ENCODE measurements at places on chromosomes 3 and 15. TPM values are rescaled to one million over a fixed set of nuclear protein-coding genes. Genes with fewer than 3 reads are reported as not detected.

Gene LINGO1
- total RNA-seq: 1.7 TPM

Gene IL5RA
- total RNA-seq: 0.99 TPM

Gene PLA1A
- 0.86 TPM for total RNA-seq

Gene ACAN
- total RNA-seq: 1.00 TPM

Gene CA12
- total RNA-seq: 3.6 TPM

Gene TMEM266
- total RNA-seq: not detected

Gene SPATA16
- total RNA-seq: not detected

Gene RASGRP1
- 0.72 TPM for total RNA-seq

Gene TMC3
- total RNA-seq: not detected

Gene GMNC
- total RNA-seq: 1.6 TPM

Gene EEF1AKMT4
- 2.0 TPM for total RNA-seq

Gene C2CD4B
- 4.4 TPM for total RNA-seq

Gene FBXO40
- total RNA-seq: 0.22 TPM

Gene AADACL2
- total RNA-seq: 2.8 TPM

Gene ITIH1
- 0.53 TPM for total RNA-seq

Gene ALG1L2
- total RNA-seq: 0.68 TPM

Gene PARP15
- total RNA-seq: 0.33 TPM

Gene NBEAL2
- 9.4 TPM for total RNA-seq

Gene CD96
- 0.82 TPM for total RNA-seq

Gene CP
- 2.7 TPM for total RNA-seq

Gene ATXN7
- 40.7 TPM for total RNA-seq

Gene ADAMTSL3
- 7.6 TPM for total RNA-seq

Gene ZNF620
- 2.8 TPM for total RNA-seq

Gene ZNF501
- 7.9 TPM for total RNA-seq

Gene LOXL1
- 19.9 TPM for total RNA-seq

Gene ALDH1A2
- 45.0 TPM for total RNA-seq

Gene SAMD7
- not detected for total RNA-seq
